ENCODE measurements at places on chromosomes 2 and 18. TPM values are rescaled to one million over a fixed set of nuclear protein-coding genes. Genes with fewer than 3 reads are reported as not detected.

RNF25 gene
- polyA plus RNA-seq = 26.3 TPM

GAL3ST2 gene
- polyA plus RNA-seq = not detected

RGPD6 gene
- polyA plus RNA-seq = 4.4 TPM

CYP1B1 gene
- polyA plus RNA-seq = 1.1 TPM

UGT1A3 gene
- polyA plus RNA-seq = not detected

REEP1 gene
- 4.8 TPM for polyA plus RNA-seq

NT5DC4 gene
- not detected for polyA plus RNA-seq

SMAD2 gene
- polyA plus RNA-seq = 28.3 TPM

TCF23 gene
- 0.05 TPM for polyA plus RNA-seq

CRYGB gene
- polyA plus RNA-seq = not detected

CRIM1 gene
- 10.2 TPM for polyA plus RNA-seq

CHST9 gene
- 0.03 TPM for polyA plus RNA-seq

MYOM1 gene
- polyA plus RNA-seq = 209 TPM

Measured in psoas muscle (tissue), 8 donors.